ENCODE measurements at places on chromosomes 11 and 22. TPM values are rescaled to one million over a fixed set of nuclear protein-coding genes. Genes with fewer than 3 reads are reported as not detected.

THRSP gene
- total RNA-seq, result not detected

ABCC8 gene
- not detected for total RNA-seq

TMEM123 gene
- total RNA-seq, result 165 TPM

GRCh38 chr22:39024519-39025308 lies 3.8 kb downstream of the APOBEC3D start:
- DNase-seq, result no peak

DNA sequence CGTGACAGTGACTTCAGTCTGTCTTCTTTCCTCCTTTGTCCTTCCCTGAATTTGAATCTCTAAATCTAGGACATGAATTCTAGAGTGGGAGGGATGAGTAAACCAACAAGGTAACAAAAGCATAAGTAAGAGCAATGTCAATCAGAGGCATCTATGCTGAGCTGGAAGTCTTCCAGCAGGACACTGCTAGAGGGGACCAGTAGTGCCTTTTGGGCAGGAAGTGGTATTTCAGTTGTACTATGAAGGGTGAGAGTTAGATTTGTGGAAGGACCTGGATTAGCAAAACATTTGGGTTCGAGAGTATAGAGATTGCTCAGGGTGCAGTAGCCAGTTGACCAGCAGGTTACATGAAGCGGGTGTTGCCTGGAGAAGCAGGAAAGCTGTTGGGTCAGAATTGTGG lies 40.3 kb downstream of the MEI1 start:
- DNase-seq, result no peak

DNA sequence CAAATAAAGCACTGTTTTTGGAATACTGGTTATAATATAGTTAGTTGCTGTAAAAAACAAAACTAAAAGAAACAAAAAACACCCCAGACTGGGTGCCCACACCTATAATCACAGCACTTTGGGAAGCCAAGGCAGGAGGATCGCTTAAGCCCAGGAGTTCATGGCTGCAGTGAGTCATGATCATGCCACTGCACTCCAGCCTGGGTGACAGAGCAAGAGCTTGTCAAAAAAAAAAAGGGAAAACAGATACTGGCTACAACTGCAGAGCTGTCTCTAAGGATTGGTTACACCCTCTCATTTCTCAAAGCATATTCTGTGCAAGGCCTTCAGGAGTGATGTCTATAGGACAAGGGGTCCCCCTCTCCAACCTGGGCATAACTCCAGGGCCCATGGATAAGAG lies 14.6 kb upstream of the STK33 start:
- no peak for DNase-seq

- DNase-seq, result no peak
These were observed 20.6 kb upstream of the CHST1 start for GRCh38 chr11:45685964-45686537.

DNA sequence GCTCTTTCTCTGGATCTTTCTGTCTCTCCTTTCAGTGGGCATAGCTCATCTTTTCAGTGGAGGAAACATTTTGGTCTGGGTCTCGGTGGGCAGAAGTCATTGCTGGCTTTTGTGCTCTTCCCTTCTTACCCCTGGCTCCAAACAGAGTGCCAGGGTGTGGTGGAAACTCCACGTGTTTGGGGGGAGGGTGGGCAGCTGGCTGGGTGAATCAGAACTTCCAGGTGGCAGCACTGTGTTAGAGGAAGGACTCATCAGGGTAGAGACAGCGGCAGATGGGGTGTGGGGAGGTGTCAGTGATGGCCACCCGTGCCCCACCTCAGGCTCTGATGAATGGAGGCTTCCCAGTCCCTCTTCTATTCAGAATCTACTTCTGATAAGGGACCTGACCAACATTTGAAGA lies 114.0 kb downstream of the GRIK4 start:
- DNase-seq, result no peak

DNA sequence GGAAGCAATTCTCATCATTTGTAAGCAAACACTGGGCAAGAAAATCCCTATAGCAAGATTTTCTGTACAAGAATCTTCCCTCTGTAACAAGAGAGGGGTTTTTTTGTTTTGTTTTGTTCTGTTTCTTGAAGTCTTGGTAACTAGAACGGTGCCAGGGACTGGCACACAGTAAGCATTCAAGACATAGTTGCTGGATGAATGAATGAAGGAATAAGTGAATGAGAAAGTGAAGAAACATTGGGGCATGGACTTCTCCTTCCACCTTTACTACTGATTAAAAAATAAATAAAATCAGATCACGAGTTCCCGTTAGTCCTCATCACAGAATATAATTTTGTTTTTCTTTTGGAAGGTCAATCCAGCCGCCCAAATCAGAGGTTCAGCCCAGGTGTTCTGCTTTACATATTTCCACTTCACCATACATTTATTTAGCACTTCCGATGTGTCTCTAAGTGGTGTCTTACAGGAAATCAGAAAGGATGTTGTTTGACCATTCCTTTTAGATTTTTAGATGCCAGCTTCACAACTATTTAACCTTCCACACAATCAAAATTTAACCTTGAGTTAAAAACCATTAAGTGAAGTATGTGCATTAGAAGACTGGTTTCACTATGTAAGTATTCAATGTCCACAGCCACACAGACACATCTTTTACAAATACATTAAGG lies 281.2 kb downstream of the CADM1 start:
- DNase-seq, result no peak

DNA sequence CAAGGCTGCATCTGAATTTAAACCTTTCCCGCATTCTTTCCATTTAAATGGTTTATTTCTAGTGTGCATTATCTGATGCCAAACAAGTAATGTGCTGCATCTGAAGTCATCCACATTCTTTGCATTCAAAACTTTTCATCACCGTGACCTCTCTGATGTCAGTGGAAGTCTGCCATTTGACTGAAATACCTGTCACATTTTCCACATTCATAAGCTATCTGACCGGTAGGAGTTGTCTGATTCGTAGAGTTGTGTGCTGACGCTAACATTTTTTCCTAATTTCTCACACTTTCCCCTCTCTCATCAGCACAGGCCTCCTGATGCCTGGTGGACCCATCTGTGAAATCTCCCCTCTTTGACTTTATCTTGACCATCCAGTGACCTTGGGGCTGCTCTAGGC lies 79.9 kb upstream of the BARX2 start:
- DNase-seq, result no peak

All from epithelial cell of proximal tubule (primary cell).